ENCODE measurements at places on chromosomes 4 and X.

GRCh38 chrX:19440713-19441112 is 74.6 kb downstream of the MAP3K15 start:
- no peak for DNase-seq

DNA sequence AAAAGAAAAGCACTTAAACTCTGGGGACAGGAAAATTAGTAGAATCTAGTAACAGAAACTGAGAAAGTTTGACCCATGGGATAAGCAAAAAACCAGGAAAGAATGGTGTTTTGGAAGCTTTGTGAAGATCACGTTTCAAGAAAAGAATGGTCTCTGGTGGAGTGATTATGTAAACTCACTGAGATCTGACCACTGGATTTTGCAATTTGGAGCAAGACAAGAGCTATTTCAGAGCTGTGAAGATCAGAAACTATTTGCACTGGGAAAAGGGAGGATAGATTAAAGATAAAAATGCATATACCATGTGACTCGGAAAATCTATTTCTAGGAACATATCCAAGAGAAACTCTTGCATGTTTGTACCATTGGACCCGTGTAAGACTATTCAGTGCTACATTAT is 4.3 kb downstream of the TMPRSS11D start:
- no peak for DNase-seq

- no peak for DNase-seq
Measured at GRCh38 chr4:22315628-22316027, 200.2 kb downstream of the ADGRA3 start.

GRCh38 chrX:118115953-118116712 is 477 bp downstream of the KLHL13 start:
- DNase-seq: no peak

GRCh38 chrX:70096052-70096451 is 33.8 kb downstream of the OTUD6A start:
- no peak for DNase-seq

DNA sequence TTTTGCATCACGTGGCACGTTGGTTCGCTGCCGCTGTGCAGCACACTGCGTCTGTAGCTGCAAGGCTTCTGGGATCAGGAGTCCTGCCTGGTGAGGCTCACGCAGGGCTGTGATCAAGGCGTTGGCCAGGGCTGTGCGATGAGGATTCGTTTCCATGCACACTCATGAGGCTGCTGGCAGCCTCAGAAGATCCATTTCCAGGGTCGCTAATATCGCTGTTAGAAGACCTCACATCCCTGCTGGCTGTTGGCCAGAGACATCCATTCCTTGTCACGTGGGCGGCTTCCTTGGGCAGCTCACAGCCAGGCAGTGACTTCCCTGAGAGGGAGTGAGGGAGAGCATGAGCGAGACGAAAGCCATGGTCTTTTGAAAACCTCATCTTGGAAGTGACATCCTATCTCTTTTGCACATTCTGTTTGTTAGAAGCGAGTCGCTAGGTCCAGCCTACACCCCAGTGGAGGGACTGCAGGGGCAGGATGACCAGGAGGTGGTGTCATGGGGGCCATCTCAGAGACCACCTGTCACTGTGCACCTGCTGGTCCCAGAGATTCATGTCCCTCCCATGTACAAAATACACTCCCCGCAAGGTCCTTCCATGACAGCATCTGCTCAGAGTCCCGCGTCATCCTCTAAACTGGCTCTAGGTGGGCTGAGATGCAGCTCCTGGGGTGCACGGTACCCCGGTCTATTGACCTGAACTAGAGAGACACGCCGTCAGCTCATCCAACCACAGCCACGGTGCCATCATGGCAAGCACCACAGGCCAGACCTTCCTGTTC is 12.2 kb downstream of the RGS12 start:
- DNase-seq: no peak

DNA sequence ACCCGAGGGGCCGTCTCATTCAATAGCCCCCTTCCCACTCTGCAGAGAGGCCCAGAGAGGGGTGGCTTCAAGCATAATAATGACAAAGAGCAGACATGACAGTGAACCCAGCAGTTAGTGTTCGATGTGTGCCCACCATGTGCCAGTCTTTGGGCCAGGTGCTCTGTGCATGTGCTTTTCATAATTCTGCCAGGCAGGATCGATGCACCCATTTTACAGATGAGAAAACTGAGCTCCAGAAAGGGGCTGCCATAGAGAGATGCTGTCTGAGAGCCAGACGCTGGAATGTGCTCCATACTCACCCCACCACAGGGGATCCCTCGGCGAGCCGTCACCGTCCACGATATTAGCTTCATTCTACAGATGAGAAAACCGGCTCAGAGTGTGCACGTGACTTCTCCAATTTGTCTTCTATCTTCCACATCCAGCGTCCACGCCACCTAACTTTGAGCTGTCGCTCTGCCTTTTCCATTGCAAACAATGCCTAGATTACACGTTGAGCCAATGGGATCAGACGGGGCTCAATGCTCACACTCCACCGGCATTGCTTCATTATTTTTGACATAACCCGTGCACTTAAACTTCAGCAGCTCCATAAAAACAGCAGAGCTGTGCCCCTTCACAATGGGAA is 8.2 kb downstream of the ADRA2C start:
- no peak for DNase-seq

- DNase-seq: no peak
Measured at GRCh38 chrX:37599729-37600128, 28.3 kb downstream of the LANCL3 start.

DNA sequence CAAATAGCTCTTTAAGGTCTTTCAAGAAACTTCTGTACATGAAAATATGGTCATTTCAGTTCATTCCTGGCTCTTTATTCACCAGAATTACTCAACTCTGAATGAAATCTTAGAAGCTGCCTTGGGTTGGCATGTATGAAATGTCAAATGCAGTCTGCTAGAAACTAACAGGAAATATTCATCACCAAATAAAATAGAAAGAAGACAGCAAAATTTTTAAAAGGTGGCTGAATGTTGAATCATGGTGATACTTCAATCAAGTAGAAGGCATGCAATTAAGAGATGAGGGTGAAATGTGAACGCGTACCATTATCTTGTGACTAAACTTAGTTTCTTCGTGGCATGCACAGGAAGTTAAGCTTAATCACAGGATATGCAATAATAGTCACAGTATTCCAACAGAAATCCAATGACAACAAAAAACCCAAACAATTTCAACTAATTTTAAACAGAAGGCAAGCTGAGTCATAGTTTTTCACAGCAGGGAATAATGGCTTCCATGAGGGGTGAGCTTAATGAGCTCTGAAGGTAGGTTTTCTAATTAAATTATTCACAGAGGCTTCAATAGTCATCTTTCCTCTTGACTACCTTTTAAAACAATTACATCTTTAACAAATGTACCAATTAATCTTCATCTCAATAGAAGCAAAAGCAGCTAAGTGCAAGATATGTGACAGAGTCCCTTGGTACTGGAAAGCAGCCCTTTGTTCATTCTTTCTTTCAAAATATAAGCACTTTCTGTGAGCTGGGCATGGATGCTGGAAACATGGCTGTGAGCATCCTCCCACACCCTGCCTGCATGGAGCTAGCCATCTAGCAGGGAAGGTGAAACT is 44.5 kb downstream of the SCFD2 start:
- peak; percentile 11 for DNase-seq

- no peak for DNase-seq
Measured at GRCh38 chr4:3308691-3309090, 15.9 kb downstream of the RGS12 start.

GRCh38 chr4:147958057-147958456 is 226.2 kb downstream of the ARHGAP10 start:
- DNase-seq: no peak

- no peak for DNase-seq
Measured at GRCh38 chr4:89755220-89755619, 81.7 kb downstream of the SNCA start.

DNA sequence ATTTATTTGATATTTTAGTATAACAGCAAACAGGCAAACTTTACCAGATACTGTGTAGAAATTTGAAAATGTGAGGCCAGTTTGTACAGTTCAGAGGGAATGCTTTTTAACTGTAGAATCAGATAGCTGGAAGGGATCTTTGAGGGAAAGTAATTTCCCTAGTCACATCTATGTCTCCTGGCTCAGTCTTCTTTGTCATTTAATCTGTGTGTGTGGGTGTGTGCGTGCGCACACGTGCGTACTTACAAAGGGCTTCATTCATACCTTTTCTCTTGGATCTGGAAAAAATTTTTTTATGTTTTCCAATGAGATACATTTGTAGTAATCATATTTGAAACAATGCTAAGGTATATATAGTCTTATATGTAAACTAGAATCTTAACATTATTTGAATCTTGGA is 44.6 kb downstream of the IL13RA1 start:
- DNase-seq: no peak

DNA sequence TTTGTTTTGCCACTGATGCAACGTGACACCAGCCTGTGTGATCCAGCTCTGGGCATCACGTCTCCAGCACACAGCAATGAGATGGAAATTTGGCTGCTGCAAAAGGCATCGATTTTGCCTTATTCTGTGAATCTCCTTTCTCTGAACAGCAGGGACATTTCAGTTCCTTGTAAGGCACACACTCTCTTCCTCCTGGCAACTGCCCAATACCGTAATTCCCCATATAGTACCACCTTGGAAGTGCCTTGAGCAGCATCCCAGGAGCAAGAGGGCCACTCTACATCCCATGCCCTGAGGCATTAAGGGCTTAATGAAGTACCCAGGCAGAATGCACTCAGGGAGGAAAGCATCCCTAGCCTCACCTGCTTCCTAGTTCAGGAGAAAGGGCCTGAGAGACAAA is 10.5 kb upstream of the MAMLD1 start:
- no peak for DNase-seq

- no peak for DNase-seq
Measured at GRCh38 chr4:106421441-106422296, 53.1 kb upstream of the GIMD1 start.

GRCh38 chrX:86910602-86911311 is 606.8 kb upstream of the KLHL4 start:
- no peak for DNase-seq

GRCh38 chr4:24315056-24315455 is 269.3 kb downstream of the DHX15 start:
- DNase-seq: no peak

DNA sequence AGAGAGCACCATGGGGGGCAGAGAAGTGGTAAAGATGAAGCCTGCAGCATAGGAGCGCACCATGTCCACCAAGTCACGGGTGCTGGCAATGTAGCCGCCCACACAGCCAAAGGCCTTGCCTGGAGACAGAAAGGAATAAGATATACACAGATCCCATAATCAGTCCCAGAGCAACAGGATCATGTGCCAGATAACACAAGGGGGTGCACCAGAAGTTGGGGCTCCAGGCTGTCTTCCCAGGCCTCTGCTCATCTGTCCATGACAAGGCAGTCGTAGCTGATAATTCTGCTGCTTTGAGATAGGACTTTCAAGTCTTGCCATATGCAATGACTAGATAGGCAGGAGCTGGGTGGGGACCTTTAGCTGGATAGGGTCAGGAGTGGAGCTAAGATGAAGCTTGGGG is 14.7 kb downstream of the APEX2 start:
- DNase-seq: no peak

DNA sequence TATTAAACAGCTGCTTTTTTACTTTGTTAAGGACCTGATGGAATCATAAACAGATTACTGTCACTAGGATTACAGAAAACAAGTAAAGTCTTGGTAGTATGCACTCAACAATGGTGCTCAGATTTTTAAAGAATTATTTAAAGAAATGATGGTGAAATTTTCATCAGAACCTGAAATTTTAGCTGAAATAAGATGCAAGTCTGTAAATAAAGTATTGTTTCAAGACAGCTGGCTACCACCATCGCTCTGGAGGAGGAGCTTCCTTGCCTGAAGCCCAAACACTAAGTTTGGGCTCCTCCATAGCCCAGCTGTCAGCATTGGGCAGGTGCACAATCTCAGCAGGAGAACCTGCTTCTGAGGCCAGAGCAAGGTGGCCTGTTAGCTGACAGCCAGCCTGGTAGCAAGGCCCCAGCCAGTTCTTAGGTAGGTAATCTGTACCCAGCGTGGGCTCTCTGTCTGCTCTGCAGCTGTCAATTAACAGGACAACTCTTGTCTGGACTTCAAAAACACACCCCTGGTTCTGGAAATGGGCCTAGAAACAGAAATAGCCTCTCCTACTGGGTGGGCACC is 4.6 kb downstream of the GAB1 start:
- DNase-seq: no peak

GRCh38 chr4:81424816-81425755 is 46.6 kb downstream of the RASGEF1B start:
- DNase-seq: no peak

DNA sequence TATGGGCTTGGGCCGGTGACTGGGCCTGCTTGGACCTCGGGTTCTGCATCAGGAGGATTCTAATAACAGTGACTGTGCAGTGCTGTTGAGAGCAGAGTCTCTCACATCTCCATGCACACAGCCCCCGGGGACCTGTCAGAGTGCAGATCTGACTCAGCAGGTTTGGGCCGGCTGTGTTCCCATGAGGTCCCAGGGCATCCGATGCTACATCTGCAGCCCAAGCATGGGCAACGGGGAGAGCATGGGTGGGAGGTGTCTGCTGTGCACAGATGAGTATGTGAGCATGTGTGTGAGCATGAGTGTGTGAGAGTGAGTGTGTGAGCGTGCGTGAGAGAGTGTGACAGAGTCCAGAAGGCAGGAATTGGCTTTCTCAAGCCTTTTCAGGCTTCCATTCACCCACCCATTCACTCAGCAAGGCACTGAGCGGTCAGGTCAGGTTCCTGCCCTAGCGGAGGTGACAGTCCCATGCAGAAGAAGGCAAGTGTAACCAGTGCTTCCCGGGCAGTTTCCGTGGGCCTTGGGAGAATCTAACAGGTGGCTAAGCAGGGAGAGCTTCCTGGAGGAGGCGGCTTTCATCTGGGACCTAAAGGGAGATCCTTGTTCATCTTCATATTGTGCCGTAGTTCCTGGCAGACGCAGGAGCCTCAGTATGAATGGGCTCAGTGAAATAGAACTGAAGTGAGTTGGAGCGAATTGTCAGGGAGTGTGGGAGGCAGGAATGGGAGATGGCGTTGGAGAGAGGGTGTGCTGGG is 62.6 kb downstream of the SORCS2 start:
- no peak for DNase-seq

DNA sequence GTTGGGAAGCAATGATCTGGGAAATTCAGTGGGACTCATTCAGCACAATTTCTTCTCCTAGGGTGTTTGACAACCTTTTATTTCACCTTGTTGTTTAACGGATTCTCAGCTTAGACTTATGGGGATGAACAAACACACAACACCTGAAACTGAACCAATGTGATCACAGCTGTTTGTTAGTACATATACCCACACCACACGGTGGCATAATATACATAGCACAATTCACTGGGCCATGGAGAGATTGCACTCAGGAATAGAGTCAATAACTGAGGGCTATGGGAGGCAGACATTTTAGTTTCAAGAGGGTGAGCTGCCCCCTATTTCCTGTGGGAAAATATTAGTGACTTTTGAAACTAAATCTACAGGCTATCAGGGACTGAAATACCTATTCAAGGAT is 148.0 kb downstream of the PARM1 start:
- DNase-seq: no peak

GRCh38 chr4:131339137-131339536 is 1810.0 kb upstream of the PCDH10 start:
- DNase-seq: no peak

- no peak for DNase-seq
Measured at GRCh38 chrX:45164021-45164621, 36.6 kb downstream of the DIPK2B start.

All from NCI-H748 treated with DMSO at 0.1 percent for 48 hours (cell line).